Suprapubic skin (tissue), 4 donors: ENCODE measurements at places on chromosomes 2 and 18.

DNA sequence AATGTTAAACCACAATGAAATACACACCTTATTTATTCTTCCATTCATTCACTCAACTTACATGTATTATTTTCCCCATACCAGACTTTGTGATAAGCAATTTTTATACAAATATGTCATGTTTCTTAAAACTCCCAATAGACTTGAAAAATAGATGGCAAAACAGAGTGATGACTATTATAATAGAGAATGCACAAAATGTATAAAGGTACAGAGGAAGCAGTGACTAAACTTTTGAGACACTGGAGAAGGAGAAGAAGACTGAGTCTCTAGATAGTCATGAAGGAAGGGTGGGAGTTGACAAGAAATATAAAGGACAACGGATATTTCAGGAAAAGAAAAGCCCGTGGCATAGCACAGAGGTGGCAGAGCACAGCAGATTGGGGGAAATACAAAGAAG lies 198.1 kb upstream of the SLC39A10 start:
- no peak for DNase-seq

DNA sequence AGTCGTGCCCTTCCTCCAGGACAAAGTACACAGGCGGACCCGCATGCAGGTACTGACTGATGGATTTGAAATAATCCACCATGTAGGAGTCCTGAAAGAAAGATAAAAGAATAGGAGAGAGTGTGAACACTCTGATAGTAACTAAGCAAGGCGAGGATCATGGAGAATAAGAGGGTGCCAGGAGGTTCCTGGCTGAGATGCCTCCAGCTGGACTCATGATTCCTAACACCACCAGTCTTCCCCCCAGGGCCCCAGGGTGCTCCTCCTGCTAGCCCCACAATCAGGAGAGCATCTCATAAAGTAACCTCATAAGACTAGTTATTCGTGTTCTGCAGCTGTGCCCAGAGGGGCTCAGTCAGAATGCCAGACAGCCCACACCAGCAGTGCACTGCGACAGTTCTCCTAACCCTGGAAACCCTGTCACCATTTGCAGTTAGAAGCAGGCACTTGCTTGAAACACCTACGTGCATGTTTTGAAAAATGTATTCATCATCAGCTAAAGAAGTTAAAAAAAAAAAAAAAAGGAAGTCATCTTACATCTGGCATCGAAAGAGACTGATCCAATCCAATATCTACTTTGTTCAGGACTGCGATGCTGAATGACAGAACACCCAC lies 36.7 kb downstream of the RMC1 start:
- no peak for DNase-seq

DNA sequence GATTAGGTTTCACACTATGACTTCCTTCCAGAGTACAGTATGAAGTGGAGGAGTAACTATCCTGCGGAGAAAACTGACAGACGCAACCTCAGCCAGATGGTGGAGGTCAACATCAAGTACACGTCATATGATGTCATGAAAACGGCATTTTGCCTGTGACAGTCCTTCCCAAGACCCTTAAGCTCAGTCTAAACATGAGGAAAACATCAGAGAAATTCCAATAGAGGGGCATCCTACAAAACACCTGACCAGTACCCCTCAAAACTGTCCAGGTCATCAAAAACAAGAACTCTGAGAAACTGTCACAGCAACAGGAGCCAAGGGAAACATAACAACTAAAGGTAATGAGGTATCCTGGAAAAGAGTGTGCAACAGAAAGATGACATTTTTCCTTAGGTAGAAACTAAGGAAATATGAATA lies 1.7 kb downstream of the RNU4ATAC start:
- no peak for DNase-seq

GRCh38 chr2:204730603-204731002 lies 185.3 kb downstream of the PARD3B start:
- DNase-seq, result no peak

DNA sequence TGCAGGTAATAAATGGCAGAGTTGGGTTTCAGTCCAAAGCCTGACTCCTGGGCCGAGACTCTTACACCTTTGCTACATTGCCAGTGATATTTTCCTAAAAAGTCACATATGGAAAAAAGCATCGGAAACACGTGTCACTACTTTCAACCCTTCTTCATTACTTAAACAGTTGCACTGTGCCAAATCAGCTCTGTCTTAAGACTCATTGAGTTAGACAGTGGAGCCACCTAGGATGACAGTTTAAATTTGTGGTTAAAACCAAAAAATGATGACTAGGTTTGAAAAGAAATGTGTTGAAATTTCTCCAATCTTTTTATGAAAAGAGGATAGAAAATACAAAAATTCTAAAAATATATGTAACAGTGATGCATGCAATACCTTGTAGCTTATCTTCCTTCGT lies 97.5 kb downstream of the TMEM247 start:
- no peak for DNase-seq

DNA sequence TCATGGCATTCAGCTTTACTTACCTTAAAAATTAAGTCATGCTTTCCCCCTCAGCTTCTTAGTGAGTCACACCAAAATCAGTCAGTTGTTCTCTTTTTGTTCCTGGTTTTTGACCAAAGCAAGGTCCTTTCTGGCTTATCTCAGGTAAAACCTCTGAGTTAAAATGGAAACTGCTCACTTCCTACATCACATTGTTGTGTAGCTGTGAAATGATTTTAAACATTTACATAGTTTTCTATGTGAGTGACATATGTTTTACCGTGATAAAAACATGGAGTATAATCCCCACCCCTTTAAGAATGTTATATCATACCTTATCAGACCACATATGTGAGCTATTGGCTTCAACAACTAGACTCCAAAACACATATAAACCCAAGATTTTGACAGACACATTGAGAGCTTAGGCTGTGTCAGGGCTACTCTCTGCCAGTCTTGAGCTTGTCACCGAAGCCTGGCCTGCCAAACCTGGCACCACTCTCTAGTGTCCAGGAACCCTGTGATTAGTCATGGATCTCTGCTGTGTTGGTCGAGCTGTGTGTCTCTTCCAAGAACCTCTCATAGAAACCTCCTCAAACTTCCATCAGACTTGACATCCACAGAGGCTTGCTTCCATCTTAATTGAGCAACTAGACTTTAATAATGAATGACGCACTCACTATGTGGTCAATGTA lies 294.5 kb upstream of the FBXO11 start:
- DNase-seq, result no peak
